ENCODE measurements at places on chromosomes 16 and 17.

- DNase-seq = no peak
Observed at GRCh38 chr17:77126519-77126918, 14.2 kb upstream of the SEC14L1 start.

GRCh38 chr16:27287051-27287811, 18.7 kb upstream of the NSMCE1 start:
- DNase-seq = no peak

DNA sequence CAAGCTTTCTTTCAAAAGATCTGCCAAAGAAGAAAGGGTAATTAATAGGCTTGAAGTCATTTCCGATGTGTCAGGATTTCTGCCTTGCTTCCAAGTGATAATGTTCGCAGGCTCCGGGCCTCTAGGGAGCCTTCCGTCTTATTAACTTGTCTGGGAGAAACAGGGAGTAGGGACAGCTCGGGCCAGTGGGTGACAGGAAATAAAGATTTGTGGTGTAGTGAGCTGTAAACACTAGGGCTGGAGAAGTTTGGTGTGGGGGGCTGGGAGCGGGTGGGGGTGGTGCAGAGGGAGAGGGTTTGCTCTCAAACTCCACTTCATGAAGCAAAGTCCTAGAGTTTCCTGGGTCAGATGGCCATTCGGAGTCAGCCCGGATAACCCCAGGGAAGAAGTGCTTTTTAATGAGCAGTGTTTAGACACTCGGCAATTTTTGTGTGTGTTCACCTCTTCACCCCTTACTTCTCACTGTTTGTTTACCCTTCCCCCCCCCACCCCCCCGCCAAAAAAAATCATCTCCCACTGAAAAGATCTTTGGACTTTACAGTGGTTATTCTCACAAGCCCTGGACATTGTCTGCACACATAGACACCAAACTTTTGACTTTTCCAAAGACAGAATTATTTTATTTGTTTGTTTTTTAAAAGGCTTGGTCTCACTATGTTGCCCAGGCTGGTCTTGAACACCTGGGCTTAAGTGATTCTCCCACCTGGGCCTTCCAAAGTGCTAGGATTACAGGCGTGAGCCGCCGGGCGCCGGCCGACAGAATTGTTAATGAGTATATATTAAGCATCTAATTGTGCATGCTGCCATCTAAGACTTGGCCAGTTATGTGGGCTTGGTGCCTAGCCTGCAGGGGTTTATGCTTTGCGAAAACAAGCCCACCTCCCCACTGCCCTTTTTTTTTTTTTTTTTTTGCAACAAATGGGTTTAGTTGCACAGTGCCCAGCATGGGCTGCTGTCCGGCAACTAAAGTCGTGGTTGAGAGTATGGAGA, 196.4 kb downstream of the CCDC182 start:
- DNase-seq = no peak

DNA sequence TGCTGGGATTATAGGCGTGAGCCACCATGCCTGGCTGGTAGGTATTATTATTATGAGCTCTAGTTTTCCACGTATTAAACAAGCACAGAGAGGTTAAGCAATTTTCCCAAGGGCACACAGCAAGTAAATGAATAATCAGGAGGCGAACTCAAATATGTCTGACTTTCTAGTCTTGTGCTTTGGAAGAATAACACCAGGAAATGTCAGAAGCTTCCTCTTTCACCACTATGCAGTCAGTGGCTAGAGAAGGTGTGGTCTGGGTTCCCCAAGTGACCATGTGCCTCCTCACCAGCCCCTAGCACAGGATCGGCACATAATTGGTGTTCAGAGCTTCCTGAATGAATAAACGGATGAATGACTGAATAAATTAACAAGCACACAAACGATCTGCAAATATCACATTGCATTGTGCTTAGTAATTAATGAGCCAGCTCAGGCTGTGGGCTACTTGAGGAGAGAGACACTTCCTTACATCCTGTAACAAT, 21.6 kb upstream of the SCNN1B start:
- no peak for DNase-seq

DNA sequence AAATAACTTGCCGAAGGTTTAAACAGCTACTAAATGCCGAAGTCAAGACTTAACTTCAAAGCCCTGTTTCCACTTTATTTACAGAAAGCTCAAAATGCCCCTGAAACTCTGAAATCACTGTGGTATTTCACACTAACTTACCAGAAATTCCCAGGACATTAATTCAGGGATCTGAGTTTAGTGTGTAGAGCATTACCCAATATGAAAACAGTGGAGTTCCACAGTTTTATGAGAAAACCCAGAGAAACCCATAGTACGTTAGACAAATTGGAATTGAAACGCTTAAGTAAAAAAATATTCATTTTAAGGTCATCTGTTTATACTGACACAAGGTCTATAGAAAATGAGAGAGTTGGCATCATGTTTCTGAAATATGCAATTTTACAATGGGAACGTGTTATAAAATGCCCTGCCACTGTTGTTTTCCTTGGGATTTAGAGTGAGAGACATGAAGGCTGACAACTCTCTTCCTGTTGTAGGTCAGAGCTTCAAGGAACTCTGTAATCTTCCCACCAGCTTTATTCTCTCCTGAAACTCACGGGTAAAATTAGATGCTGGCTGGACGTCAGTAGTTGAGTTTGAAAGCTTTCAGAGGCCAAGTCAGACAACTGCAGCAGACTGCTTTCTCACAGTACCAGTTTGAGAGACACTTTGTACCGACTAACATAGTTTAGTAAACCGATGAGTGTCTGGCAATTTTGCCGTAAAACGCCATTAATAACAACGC, 139.4 kb upstream of the TBX2 start:
- no peak for DNase-seq

- DNase-seq = no peak
Observed at GRCh38 chr17:82677353-82677925, 21.1 kb downstream of the RAB40B start.

- DNase-seq = no peak
Observed at GRCh38 chr16:53952215-53953208, 248.6 kb downstream of the FTO start.

DNA sequence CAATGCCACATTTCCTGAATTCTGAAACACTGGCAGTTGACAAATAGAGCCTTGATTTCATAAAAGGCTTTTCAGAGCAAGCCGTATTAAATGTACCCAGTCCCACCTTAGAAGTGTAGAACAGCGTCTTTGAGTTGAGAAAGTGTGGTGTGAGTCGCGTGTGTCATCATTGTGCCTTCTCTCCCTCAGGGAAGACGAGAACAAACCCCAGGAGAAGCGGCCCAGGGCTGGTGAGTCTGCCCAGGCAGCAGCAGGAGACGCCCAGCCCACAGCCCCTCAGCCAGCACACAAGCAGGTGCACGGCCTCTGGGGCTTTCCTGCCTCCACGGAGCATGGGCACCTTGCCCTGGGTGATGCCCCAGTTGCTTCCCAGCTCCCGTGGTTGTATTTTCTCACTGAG, 34.0 kb downstream of the CIBAR2 start:
- no peak for DNase-seq

DNA sequence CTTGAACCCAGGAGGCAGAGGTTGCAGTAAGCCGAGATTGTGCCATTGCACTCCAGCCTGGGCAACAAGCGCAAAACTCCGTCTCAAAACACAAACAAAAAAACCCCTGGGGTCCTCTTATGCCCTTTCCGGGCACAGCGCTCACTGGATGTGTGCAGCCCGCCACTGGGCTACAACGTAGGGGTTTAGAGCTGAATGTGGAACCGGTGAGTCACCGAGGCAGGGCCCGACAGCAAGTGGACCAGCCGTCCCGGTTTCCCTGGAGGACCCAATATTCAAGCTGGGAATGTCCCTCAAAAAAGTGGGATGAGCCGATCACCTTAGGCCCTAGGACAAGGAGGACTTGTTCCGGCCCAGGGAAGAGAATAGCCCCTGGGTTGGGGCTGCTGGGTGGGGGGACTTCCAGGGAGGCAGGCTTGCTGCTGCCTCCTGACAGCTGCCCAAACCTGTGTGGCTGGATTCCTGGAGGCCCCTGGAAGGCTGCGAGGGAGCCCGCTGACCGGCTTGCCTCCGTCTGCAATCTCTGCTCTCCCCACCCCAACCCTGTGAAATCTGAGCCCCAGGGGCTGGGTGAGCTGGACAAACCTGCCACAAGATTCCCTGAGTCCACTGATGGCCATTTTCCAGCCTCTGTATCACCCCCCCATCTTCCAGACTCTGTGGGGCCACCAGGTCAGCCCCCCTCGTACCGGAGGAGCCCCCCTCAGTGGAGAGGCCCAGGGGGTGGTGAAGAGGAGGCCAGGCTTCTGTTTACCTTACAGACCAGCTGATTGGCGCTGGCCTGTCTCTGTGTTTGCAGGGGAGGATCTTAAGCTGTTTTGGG, 2.9 kb upstream of the CLDN9 start:
- DNase-seq = no peak

- DNase-seq = no peak
Observed at GRCh38 chr17:39461926-39462569, 762 bp downstream of the CDK12 start.

DNA sequence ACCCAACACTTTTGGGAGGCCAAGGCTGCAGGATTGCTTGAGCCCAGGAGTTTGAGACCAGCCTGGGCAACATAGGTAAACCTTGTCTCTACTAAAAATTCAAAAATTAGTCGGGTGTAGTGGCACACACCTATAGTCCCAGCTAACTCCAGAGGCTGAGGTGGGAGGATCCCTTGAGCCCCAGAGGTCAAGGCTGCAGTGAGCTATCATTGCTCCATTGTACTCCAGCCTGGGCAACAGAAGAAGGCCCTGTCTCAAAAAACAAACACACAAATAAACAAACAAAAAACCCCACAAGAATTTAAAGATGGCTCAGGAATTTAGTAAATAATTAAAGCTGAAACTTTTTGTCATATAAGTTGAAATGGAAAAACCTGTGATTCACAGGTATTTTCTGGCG, 2.3 kb upstream of the TMEM170A start:
- no peak for DNase-seq

- DNase-seq = no peak
Observed at GRCh38 chr17:74963656-74964055, 8.9 kb downstream of the HID1 start.

DNA sequence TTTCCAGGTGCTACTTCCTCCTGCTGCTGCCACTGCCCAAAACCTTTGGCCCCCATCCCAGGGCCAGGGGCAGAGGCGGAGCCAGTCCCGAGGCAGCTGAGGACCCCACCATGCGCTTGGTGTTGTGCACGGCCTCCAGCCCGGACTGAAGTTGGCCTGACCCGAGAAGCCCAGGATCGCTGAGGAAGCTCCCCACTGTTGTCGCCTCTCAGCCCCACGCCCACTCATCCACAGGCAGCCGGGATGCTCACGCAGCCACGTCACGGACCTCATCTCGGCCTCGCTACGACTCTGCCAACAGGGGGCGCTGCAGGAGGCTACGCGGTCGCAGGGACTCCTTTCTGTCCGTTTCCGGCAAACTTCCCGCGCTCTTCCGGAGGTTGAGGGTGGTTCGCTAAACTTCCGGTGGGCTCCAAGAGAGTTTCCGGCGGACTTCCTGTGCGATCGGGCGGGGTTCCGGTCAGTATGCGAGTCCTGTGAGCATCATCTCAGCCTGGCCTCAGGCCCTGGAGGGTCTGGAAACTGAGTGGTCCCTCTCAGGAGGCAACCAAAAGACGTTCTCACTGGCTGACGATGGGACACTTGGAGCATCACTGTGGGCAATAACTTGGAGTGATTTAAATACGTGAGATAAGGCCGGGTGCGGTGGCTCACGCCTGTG, 12.4 kb downstream of the ZG16B start:
- no peak for DNase-seq

DNA sequence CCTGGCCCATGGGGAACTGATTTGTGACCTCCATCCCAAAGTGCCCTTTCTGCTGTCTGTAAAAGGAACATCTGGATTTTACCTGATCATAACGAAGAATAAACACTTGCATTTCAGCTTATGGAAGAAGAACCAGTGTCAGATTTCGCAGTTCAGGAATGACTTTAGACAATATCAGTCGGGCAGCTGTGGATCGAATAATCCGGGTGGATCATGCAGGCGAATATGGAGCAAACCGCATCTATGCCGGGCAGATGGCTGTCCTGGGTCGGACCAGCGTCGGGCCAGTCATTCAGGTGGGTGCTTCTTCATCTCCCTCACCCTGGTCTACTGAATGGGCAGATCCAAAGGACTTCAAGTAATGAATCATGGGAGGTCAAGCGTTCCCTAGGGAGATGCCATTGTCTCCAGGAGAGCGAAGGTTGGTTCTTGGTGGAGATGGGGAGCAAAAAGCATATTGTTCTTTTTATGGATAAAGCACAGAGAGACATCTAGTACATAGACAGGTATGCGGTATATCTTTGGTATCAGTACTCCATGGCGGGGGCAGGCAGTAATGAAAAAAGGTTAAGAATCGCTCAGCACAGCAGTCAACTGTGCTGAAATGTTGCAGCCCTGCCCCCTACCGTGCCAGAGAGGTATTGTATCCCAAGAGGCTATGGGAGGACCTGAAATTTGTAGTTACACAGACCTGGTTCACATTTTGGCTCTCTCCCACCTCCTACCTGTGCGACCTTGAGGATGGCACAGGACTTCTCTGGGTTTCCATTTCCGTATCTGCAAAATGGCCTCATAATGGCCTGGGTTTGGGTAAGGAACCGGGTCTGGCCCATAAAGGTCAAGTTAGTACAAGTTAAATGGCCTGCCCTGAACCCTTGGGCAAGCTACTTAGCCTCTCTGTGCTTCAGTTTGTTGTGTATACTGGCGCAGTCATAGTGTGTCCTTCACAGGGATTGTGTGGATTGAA, 4.7 kb downstream of the COQ7 start:
- DNase-seq = peak; percentile 30

GRCh38 chr16:80803339-80804055, 901 bp downstream of the CDYL2 start:
- DNase-seq = no peak

DNA sequence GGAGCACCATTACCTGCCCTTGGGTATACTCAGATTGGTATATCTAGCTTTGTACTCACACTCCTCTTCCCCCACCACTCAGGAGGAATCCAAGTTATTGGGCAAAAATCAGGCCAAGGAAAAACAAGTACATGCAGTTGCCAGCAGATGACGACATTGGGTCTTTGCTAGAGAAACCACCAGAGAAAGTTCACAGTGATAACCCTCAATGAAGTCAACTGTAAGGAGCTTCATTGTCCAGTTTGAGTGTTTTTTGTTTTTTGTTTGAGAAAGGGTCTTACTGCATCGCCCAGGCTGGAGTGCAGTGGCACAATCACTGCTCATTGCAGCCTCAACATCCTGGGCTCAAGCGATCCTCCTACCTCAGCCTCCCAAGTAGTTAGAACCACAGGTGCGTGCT, 34.6 kb upstream of the TOX3 start:
- DNase-seq = no peak

All from putamen (tissue), 1 donor.